ENCODE measurements at places on chromosomes 1 and 21.

- no peak for DNase-seq
These were observed 59.1 kb downstream of the GORAB start for GRCh38 chr1:170590921-170591705.

GRCh38 chr21:43645976-43646375 is 13.3 kb downstream of the HSF2BP start:
- no peak for DNase-seq

- peak; percentile 93 for DNase-seq
These were observed 15.9 kb upstream of the BTG2 start for GRCh38 chr1:203289281-203289981.

DNA sequence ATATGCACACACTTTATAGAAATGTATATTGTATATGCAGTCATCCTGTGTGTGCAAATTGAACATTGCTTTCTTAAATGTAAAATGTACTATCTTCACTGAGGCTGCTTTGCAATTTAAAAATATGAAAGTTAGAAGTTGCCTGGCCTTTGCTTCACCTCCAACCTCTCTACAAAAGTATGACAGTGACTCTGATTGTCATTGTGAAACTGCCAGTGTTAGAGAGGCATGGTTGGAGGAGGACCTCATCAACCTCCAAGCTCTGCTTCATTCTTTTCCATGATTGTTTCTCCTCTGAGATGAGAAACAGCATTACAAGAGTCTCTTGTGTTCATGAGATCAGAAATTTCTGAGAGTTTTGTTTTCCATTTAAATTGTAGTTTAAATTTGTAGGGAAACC is 185.5 kb downstream of the ZC3H11B start:
- no peak for DNase-seq

- no peak for DNase-seq
These were observed 6.0 kb downstream of the CCDC24 start for GRCh38 chr1:43997295-43997999.

DNA sequence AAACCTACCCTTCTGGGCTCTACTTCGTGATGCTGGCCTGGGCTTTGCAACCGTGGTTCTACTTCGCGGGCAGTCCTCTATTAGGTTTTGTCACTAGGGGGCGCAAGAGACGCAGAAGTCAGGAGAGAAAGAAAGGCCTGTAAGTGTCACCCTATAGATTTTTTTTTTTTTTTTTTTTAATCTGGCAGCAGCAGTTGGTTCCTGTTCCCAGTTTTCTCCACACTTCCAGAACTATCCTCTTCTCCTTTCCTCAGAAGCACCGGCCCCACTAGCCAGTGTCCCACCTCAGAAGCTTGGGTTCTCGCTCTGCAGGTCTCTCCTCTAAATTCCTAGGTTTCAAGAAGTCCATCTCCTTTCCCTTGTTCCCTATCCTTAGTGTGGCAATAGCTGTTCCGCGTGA is 9.1 kb upstream of the LCE2D start:
- DNase-seq = peak; percentile 38

- DNase-seq = peak; percentile 24
These were observed 14.0 kb upstream of the SYNC start for GRCh38 chr1:32716312-32717148.

DNA sequence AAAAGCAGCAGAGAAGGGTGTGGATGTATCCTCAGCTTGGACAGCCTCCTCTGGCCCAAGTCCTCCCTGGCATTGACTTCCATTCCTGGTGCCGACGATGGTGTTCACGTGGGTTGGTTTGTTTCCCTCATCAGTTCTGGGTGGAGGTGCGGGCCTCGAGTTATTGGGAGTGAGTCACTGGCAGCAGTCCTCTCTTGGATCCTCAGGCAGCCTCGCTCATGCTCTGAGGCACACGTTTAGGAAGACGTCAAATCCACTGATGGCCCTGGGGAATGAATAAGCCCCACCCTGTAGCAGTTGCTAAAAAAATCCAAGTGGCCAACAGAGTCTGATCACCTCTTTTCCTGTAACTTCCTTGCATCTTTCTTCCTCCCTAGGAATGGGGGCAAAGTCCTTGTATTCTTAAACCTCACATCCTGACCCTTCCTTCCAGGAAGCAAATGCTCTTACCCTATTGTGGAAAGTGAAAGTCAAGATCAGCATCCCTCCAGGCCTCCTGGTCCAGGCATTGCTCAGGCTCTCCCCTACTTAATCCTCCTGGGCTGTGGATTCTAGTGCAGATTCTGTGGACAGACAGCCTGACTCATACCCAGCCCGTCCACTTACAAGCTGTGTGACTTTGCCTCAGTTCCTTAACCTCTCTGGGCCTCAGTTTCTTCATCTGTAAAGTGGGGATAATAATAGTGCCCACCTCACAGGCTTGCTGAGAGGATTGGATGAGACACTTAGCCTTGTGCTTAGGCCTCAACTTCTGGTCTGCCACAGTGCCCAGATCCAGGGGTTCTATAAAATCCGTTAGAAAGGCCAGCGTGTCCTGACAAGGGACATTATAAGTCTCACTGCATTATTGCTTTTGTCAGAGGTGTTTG is 111.1 kb downstream of the TLR5 start:
- DNase-seq = no peak

DNA sequence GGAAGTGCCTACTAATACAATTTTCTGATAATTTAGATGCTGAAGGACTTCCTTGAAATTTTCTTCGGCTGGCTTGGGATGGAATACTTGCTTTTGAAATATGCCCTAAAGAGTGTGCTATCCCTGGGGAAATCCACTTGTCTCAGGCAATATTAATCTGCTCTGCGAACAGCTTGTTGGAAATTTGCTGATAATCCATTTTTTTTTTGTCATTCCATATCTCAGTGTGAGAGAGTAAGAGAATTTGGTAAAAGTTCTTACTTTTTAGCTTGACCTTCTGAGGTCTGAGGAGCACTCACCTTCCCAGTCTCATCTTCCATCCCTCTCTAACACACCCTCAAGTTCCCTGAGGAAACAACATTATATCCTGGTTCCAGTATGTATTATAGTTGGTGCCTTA is 36.8 kb downstream of the DNAJC6 start:
- no peak for DNase-seq

- DNase-seq = no peak
These were observed 27.5 kb upstream of the MYSM1 start for GRCh38 chr1:58727364-58727763.

DNA sequence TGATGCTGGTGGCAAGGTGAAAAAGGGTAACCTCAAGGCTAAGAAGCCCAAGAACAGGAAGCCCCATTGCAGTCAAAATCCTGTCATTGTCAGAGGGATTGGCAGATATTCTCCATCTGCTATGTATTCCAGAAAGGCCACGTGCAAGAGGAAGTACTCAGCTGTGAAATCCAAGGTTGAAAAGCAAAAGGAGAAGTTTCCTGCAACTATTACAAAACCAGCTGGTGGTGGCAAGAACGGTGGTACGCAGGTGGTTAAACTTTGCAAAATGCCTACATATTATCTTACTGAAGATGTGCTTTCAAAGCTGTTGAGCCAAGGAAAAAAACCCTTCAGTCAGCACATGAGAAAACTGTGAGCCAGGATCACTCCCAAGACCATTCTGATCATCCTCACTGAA is 13.7 kb upstream of the VPS45 start:
- DNase-seq = no peak

GRCh38 chr21:24671901-24672300 is 935.4 kb downstream of the MRPL39 start:
- DNase-seq = no peak

DNA sequence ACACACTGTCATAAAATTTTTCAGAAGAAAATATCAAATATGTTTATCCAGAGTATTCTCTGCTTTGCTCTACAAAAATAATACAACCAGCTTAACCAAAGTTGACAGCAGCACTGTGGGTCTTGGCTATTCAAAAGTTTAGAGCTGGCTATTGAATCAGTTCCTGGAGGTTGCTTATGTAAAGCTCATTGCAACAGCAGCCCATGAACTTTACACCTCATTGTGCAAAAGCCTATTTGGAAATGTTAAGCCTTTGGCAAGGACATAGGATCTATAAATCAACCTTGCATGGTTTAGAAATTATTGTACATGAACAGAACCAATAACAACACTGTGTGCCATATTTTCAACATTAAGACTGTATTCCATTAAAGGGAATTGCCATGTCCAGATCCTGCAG is 714.9 kb downstream of the ADGRL2 start:
- DNase-seq = no peak

GRCh38 chr1:119015547-119015946 is 27.4 kb upstream of the TBX15 start:
- DNase-seq = no peak

DNA sequence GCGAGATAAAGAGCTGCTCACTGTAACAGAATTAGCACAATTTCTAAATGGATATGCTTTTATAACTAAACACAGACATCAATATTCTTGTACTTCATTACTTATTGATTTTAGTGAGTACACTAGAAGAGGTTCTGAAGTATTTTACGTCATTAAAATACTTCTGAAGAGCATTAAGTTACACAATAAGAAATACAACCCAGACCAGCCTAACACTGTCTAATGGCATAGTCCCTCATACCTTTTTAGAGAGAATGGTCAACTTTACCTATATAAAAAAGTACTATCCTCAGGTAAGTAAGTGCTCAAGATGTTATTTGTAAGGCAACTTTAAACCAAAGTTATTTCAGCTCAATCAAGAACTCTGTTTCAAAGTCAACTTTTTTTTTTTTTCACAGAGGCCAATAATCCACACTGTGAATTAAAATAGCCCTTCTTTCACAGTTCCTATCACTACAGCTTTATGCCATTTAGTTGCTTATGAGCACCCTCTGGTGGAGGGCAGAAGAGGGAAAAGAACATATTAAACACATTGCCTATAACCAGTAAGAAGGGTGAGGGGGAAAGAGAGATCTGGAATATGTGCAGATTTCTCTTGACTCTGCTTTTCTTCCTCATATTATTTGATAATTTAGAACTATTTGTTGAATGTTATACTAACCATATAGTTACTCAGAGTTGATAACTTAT is 182.1 kb upstream of the DMRTA2 start:
- no peak for DNase-seq

- no peak for DNase-seq
These were observed 3.7 kb downstream of the CSTB start for GRCh38 chr21:43772425-43772821.

DNA sequence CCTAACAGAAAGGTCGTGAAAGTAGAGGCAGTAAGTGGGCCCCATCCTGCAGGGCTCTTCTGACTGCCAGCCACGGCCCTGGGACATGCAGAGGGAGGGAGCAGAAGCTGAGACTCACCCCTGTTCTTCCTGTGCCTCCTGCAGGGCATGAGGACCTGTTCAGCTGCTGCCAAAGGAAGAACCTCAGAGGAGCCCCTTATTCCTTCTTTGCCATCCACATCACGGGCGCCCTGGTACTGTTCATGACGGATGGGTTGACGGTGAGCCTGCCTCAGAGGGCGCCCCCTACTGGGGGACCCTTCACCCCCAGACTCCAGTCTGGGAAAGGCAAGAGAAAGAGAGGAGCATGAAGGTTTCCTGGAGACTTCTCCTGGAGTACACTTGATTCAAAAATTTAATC is 47.1 kb downstream of the ELK4 start:
- DNase-seq = no peak

DNA sequence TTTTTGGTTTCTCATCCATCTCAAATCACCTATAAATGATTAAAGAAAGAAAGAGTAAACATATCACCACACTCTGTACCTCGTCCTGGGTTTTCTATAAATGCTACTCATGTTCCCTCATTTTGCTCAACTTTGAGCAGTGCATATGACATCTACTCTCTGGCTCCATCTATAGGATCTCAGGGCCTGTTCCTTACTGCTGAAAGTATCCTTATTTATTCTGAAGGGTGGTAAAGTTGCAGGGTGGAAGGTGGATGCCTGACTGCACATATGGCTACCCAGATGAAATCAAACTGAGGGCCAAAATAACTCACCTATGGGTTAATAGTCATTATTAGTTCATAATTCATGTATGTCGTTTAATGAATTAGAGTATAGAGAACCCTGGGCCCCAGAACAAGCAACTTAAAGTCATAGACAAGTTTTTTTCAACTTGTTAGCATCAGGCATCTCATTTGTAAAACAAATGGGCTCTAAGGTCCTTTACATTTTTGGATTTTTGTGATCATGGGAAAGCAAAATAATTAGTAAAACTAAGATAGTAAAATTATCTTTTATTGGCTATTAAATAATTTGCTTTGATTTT is 46.5 kb downstream of the NCF2 start:
- DNase-seq = no peak

GRCh38 chr1:214660190-214660589 is 57.2 kb downstream of the CENPF start:
- DNase-seq = no peak

DNA sequence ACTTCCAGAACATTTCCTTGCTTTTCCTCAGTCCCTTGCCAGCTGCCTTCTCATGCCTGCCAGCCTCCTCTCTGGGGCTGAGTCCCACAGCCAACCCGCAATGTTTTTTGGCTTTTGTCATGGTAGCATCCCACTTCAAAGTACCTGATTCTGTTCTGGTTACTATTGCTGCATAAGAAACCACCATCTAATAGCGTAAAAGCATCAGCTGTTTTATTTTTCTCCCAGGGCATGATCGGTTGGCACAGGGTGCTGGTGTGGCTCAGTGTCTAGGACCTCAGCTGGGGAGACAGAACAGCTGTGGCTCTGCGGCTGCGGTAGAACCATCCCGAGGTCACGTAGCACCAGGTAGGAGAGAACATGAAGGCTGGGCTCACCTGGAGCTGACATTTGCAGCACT is 8.9 kb upstream of the PRMT2 start:
- peak; percentile 71 for DNase-seq

DNA sequence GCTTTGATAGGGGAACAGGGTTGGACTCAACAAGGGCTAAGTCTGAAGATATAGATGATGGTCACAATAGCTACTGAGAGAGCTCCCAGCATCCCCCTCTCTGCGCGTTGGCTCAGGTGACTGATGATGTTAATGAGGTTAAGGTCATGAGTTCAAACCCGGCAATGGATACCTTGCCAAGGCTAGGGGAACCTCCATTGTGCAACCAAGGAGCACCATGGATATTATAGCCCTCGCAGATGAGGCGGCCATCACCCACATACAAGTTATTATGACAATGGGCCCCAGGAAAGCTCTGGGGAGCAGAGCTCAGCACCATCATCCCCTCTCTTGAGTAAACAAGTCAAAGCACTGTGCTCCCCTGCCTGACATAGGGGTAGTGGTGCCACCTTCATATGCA is 8.2 kb downstream of the KCNA2 start:
- DNase-seq = no peak

DNA sequence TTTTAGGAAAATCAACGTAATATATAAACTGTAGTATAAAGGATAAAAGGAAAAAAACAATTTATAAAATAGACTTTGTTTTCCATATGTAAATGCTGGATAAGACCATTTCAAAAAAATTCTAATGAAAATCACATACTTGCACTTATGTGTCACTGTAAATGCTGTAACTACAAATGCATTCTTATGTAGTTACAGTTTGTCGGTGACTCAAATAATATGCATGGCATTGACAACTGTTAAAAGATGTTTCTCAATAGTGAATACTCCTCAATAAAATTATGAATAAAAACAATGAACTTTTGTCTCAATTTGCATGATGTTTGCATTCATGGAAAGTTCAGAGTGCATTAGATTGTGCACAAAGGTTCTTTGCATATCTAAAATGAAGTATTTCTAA is 614.0 kb upstream of the CHRM3 start:
- no peak for DNase-seq

- no peak for DNase-seq
These were observed 7.5 kb downstream of the COL18A1 start for GRCh38 chr21:45412491-45412890.

GRCh38 chr1:69553726-69554125 is 14.0 kb upstream of the LRRC7 start:
- DNase-seq = no peak

- no peak for DNase-seq
These were observed 266.7 kb upstream of the RAB4A start for GRCh38 chr1:229004066-229004833.

GRCh38 chr1:228935855-228936727 is 200.8 kb downstream of the RHOU start:
- no peak for DNase-seq

GRCh38 chr21:28738420-28738704 is 254.3 kb downstream of the LTN1 start:
- DNase-seq = no peak

All from CD4-positive, alpha-beta memory T cell (primary cell).